Activated CD4-positive, alpha-beta T cell treated with anti-CD3 and anti-CD28 coated beads for 24 hours (primary cell): ENCODE measurements at places on chromosomes 16 and 17.

DNA sequence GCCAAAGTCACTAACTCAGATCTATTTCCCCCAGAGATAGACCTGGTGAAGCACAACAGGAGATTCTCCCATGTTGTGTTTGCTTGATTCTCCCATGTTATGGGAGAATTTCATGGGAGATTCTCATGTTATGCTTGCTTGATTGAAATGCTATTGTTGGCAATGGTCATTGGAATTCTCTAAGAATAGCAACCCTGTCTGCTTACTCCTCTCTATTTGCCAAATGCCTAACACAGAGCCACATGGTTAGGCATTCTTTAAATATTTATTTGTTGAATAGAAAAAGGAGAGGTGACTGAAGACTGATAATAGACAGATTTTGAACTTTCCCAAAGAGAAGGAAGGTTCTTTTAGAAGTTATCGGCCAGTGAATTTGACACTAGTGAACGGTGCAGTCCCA is 111.5 kb upstream of the MPHOSPH6 start:
- no peak for DNase-seq

GRCh38 chr17:35906926-35907637 is 23.5 kb downstream of the RDM1 start:
- no peak for DNase-seq

GRCh38 chr16:57386381-57386951 is 14.2 kb downstream of the CX3CL1 start:
- no peak for DNase-seq

- DNase-seq, result no peak
Measured at GRCh38 chr16:55073830-55074229, 143.2 kb downstream of the IRX5 start.

DNA sequence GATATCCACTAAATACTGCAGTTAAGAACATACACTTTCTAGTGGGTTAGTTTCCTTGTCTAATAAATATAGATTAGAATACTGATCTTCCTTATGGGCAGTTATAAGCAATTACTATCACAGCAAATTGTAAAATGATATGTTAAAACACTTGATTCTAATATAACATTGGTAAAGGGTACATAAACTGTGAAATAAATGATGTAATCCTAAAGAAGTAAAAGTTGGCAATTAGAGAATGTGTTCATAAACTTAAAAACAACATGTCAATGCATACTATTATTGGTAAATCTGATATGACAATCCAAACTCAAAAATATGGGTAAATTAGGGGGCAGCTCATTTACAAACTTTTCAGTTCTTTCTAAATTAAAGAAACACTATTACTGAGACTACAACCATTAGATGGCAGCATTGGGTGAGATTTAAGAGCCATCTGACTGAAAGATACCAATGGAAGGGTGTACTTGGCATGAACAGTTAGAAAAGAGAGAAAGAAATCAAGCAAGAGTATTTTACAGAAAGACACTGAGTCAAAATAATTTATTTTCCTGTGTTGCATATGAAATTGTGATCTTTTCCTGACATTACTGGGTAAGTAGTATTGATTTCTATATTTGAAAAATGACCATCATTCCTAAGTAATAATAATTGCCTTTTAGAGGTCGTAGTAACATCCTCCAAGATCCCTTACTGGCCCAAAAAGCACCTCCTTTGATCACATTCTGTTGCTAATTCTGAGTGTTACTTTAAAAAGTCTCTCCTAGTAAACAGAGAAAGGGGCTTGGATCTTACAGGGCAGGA is 119.6 kb downstream of the SPAG9 start:
- DNase-seq, result peak; percentile 12

DNA sequence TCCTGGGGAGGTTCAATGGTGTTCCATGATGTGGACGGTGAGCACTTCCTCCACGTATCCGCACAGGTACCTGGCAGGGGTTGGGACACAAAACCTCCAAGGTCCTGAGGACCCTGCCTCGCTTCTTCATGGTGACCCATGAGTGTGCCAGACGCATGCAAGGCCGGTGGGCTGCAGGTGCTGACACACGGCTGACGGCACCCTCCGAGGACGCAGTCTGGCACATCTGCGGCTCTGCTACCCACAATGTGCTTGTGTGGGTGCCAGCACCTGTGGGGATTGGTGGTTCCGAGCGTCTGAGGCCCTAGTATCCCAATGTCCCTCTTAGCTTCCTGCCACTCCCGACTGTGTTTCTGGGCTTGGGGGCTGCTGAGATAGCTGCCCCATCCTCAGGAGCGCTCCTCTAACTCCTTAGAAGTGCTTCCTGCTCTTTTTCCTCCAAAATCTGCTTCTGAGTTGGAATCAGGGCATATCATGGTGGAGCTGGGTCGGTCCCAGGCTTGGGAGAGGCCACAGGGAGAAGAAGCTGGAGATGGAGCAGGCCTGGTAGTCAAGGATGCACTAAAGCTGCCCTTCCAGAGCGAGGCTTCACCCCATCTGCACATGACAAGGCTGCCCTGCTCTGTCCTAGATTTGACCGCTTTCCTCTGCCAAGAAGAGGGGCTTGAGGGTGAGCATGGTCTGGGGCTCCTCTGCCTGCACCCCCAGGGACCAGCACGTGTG is 1.6 kb downstream of the CYGB start:
- DNase-seq, result no peak
